Activated T-cell treated with anti-CD3 and anti-CD28 coated beads for 4 hours (primary cell): ENCODE measurements at places on chromosomes 12 and 14.

- DNase-seq = no peak
Measured at GRCh38 chr12:112341046-112341825, 41.0 kb downstream of the HECTD4 start.

DNA sequence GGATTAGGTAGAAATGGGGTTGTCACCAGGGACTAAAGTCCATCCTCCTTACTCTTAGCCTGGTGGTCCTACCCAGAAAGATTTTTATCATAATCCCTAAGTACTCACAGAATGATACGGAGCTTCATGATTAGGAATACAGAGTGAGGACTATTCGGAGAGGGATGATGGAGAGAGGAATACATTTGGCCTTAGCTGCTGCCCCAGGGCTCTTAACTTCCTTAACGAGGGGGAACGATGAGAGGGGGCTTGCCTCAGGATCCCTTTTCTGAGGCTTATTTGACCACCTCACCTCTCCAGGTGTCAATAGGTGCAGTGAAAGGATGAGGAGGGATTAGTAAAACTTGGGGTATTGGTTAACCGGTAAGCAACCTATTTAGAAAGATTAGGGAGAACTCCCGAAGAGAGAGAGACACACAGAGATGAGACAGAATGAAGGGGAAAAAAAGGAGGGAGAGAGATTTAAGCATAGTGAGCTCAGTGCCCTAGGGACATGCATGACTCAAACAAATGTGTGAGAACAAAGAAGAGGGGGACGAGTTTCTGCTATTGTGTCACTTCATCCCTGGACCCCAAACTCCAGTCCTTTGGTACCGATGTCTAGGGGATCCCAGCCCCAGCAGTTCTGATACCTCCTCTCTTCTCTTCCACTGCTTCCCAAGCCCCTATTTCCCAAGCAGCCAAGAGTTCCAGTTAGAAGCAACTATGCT, 1.1 kb downstream of the NFE2 start:
- no peak for DNase-seq

DNA sequence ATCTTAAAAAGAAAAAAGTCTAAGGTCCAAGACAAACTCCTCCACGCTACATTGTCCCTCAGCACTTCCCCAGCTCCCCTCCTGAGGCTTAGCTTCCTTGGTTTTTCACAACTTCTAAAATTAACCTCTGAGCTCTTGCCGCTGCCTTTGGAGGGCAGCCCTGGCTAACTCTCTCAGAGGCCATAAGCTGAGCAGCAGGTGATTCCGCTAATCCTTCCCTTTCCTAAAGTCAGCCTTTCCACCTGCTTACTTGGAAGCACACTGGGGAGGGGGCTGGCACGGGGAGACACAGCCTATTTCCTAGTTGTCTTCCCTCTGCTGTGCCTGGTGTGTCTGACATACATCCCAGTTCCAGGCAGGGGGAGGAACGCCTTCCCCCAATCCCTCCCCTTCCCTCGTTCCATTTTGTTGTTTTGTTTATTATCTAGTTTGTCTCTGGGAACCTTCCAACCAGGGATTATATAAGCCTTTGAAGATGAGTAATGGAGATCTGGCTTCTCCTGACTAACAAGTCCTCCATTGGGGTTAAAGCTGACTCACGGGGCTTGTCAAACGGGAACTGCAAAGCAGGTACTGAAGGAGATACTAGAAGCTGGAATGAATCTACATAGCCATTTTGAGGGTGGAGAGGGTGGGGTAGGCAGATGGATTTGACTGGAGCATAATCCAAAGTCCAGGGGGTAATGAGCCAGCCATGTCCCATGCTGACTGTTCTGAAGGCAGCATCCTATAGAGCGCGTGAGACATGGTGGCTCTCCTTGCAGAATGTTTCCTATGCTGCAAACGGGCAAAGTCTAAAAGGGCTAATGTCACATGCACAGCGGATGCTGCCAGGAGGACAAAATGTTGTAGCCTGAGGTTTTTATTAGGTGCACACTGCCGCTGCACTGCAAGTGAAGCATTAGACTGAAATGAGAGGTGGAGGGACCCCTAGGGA, 230.8 kb downstream of the FOXN3 start:
- DNase-seq = no peak

DNA sequence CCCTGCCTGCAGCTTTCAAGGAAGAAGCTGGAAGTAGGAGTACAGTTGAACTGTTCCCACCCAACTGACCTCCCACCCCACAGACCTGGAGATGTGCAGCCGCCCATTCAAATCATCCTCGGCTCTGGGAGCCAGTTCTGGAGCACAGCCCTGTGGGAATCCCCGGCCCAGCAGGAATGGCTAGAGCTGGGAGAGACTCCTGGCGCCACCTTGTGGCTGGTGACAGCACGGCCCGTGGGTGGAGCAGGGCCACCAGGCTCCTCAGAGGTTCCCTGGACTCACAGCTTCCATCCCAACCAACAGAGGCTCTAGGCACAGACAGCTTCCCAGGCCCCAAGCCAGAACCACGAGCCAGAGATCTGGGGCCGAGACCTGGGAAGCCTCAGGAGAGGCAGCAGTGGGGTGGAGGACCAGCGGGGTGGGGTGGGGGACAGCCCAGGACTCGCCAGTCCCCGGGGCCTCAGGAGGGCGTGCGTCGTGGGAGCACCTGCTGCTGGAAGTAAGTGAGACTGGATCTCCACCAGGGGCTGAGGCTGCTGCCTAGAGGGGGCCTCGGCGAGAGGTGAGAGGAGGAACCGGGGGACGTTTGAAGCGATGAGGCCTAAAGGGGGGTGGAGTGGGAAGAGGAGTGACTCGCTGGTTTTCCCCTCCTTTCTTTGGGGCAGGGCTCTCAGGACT, 43.4 kb downstream of the RNF34 start:
- peak; percentile 54 for DNase-seq

DNA sequence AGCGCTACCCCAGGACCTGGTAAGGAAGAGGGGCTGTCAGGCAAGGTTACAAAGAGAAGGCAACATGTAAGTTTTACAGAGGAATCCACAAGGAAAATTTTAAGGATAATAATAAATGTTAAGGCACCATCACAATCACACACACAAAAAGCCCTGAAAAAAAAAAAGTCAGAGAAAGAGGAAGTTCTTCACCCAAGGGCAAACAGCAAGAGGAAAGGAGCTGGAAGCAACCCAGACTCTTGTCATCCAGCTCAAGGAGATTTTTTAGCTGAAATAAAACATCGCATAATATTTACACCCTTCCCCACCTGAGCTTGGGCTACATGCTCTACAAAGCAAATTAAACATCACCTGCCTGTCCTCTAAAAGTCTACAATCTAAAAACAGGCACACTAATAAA, 9.5 kb downstream of the SPTB start:
- DNase-seq = no peak

DNA sequence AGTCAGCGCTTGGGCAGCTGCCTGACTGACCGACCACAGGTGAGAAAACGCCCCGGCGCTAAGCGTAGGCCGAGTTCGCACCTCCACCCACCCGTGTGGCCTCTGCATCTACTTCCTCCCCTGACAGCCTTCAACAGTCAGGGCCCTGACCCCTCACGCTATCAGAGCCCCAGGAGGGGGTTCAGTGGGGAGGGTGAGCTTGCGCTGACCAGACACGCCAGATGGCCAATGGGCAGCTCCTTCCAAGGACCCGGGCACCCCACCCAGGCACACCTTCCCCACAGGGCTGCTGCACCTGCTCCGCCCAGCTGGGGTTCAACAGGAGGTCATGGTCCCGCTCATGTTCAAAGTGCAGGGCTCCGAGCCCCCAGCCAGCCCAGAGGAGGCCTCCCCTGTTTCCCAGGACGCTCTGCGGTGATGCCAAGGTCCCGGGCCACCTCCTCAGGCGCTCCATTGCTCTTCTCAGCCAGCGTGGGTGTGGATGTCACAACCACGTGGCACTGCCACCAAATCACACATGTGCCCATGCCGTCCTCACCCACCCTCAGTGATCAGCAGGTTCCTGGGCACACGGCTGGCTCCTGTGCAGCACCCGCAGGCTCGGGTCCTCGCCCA, 48.7 kb upstream of the BCL11B start:
- DNase-seq = no peak

DNA sequence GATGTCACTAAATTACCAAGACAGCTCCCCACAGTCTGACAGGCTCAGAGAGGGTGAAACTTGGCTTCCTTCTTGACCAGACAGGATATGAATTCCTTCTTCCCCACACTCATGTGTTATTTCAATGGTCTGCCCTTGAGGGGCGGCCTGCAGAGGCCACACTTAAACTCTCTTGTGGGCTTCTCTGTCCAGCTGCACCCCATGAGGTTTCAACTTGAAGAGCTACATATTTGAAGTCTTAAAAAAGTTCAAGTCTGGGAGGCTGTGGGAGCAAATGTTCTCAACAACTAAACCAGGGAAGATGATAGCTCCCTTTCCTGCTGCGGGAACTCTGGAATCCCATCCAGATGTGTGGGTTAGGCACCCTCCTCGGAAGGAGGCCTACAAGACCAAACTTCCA, 98.3 kb downstream of the TTC7B start:
- no peak for DNase-seq

GRCh38 chr12:71222436-71222835, 64.6 kb upstream of the TSPAN8 start:
- no peak for DNase-seq

GRCh38 chr12:80187660-80188090, 88.3 kb downstream of the OTOGL start:
- DNase-seq = no peak

GRCh38 chr12:3529281-3529680, 38.3 kb downstream of the PRMT8 start:
- no peak for DNase-seq

- DNase-seq = no peak
Measured at GRCh38 chr12:90653040-90653439, 301.9 kb downstream of the CCER1 start.

- DNase-seq = no peak
Measured at GRCh38 chr14:75242546-75243273, 35.9 kb upstream of the FOS start.

GRCh38 chr14:67636361-67636919, 16.7 kb downstream of the ARG2 start:
- DNase-seq = no peak

DNA sequence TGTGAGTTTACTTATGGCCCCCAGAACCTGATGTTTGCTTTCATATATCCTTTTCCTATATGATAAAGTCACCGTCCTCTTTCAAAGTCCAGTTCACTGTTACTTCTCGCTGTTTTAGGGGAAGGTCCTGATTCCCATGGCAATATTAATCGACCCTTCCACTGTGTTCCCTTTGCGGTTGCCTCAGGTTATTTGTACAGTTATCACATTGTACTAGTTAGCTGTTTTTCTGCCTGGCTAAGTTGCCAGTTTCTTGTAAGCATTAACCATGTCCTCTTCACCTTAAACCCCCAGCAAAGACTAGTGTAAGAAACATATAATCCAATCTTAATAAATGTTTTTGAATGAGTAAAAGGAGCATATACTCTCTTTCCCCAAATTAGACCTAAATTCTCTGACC, 115.0 kb upstream of the PPFIA2 start:
- DNase-seq = no peak

DNA sequence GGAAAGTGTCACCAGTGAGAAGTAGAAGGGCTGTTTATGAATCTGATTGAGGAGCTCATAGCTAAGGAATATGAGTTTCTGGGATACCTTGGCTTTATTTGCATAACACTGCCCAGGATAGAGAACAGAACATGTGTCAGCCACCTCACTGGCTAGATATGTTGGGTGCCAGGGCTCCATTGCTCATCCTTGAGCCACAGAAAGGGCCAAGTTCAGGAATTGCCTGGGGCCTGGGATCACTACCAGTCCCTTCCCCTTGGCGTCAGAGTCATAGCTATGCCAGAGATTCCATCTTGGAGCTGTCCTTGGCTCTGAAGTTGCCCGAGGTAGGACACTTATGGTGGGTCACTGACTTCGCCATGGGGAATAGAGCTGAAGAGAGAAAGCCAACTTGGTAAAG, 49.0 kb downstream of the IFT43 start:
- no peak for DNase-seq

- no peak for DNase-seq
Measured at GRCh38 chr14:38731962-38732361, 371.1 kb downstream of the SEC23A start.

- no peak for DNase-seq
Measured at GRCh38 chr12:57518920-57519795, 1.2 kb downstream of the DDIT3 start.
